Karpas-422 (cell line): ENCODE measurements at places on chromosomes 7 and 10.

DNA sequence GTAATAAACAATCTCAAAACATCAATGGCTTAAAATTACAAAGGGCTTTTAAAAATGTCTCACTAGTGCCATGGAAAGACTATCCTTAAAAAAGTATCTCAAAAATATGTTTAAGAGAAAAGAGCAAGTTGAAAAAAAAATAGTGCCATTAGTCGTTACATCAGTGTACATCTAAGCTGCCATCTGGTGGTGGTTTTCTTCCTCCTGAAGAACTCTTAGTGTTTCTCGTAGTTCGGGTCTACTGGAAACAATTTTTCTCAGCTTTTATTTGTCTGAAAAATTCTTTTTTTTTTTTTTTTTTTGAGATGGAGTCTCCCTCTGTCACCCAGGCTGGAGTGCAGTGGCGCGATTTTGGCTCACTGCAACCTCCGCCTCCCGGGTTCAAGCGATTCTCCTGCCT is 5.9 kb upstream of the GARIN1A start:
- H3K36me3 ChIP-seq, result peaks cover 9% of the 10 kb centered on the region; the same call in 1 of the 2 replicates
- peak; percentile 62 for DNase-seq
- no peak overlapping the region for H3K27ac ChIP-seq
- no peaks in the 10 kb centered on the region for H3K4me1 ChIP-seq
- H3K27me3 ChIP-seq, result no peaks in the 10 kb centered on the region
- no peak overlapping the region for H3K4me3 ChIP-seq

GRCh38 chr10:29517352-29517923 is 117.3 kb downstream of the SVIL start:
- H3K27ac ChIP-seq, result no peak overlapping the region
- no peaks in the 10 kb centered on the region for H3K4me1 ChIP-seq
- no peaks in the 10 kb centered on the region for H3K36me3 ChIP-seq
- H3K4me3 ChIP-seq, result no peak overlapping the region
- DNase-seq, result peak; percentile 66

DNA sequence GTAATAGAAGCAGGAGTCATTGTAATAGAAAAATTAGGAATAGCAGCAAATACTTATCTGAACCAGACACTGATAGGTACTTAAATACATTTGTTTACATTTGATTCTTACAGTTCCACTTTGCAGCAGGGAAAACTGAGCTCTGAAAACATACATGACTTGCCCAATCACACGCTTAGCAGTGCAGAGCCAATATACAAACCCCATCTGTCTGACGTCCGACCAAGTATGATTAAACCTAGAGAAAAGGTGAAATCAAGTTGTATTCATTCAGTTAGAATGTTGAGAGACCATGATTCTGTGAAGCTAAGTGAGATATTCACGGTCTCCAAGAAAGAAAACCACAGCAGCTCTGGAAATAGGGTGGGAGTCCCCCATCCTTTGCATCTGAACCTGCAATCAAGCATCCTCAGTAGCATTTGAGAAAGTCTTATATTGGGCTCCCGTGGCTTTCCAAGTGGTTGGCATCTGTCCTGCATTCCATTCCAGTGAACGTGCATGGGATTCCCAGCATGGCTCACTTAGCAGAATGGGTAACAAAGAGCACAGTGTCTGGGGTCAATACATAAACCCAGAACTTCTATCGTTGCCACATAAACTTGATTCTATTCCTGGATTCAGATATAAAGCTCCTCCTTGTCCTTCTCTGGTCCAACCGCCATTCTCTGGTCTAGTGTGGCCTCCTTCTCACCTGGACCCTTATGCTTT is 148.7 kb upstream of the RSU1 start:
- no peaks in the 10 kb centered on the region for H3K27me3 ChIP-seq
- H3K36me3 ChIP-seq, result no peaks in the 10 kb centered on the region
- no peak overlapping the region for H3K4me3 ChIP-seq
- no peak overlapping the region for H3K27ac ChIP-seq

DNA sequence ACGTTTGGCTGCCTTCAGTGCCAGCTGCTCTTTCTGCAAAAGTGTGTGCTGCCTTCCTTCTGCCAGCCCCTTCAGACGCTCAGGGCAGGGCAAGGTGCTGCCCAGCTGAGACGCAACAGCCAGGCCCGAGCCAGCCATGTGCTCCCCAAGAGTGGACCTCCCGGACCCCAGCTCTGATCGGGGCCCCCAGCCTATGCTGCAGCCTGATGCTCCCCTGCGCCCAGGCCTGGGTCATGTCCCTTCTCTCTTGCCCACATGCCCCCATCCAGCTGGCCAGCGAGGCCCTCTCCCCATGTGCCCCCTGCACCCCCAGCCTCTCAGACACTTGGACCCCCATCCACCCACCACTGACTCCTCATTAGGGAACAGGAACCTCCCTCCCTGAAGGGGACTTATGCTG is 17.8 kb downstream of the WDR86 start:
- H3K27ac ChIP-seq, result no peak overlapping the region
- no peak overlapping the region for H3K4me3 ChIP-seq
- no peak for DNase-seq
- H3K4me1 ChIP-seq, result no peaks in the 10 kb centered on the region
- H3K27me3 ChIP-seq, result no peaks in the 10 kb centered on the region
- no peaks in the 10 kb centered on the region for H3K36me3 ChIP-seq
